ENCODE measurements at places on chromosomes 16 and 17.

DNA sequence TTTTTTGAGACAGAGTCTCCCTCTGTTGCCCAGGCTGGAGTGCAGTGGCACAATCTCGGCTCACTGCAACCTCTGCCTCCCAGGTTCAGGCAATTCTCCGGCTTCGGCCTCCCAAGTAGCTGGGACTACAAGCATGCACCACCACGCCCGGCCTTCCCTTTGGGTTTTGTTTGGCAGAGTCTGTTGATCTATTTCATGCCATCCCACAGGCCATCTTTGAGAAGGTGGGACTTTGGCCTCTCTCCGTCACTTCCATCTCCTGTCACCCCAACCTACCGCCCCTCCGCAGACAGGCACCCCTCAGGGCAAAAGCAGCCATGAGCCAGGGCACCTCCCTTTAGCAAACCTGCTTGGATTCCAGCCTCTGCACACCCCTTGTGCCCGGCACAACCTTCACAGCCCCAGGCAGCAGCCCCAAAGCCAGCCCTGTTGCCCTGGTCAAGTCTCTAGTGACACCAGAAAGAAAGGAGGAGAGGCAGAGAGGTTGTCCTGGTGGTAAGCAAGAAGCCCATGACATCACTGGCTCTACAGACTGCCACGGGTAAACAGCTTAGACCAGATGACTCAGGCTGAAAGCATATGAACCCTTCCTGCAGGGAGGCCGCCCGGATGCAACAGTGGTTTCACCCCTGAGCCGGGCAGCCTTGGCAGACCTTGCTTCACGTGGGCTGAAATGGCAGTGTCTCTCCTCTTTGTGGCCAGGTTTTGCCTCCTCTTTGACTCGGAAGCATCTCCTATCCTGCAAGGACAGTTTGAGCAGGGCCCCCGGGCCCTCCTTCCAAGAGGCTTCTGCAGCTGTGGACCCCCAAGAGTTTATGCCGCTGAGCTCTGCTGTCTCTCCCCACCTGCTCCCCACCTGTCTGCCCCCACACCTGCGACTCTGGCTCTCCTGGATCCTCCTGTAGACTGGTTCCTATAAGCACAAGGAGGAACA lies 8.1 kb upstream of the TIMP2 start:
- peak; percentile 45 for DNase-seq

- no peak for DNase-seq
Measured at GRCh38 chr17:50165867-50166517, at the start of gene SGCA. TSS of gene SGCA (plus strand) at chr17:50166005. CDS start at chr17:50166041, 36 bp downstream.

GRCh38 chr16:24539850-24540601 lies 660 bp downstream of the RBBP6 start:
- DNase-seq, result no peak

GRCh38 chr16:26442321-26442720 lies 624.4 kb upstream of the C16orf82 start:
- no peak for DNase-seq

DNA sequence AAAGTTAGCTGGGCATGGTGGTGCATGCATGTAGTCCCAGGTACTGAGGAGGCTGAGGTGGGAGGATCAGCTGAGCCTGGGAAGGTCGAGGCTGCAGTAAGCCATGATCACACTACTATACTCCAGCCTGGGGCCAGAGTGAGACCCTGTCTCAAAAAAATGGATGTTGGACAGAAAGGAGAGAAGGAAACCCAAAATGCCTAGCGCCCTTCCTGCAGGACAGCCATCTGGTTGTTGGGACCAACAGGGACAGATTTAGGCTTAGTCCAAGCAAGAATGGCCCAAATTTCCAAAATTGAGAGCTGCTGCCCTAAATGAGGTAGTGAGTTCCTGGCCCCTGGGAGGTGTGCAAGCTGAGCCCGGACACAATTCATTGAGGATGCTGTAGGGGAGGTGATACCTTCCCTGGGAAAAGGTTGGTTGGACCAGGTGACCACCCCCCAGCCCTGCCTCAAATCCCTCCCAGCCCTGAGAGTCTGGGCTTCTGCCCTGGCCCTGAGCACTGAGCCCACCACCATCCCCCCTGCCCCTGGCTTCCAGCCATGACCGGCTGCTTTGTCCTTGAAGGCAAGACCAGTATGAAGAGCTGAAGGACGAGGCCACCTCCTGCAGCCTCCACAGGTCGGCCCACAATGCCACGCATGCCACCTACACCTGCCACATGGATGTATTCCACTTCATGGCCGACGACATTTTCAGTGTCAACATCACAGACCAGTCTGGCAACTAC lies 35.1 kb downstream of the IL21R start:
- DNase-seq, result no peak

GRCh38 chr17:4118015-4118743 lies 24.7 kb downstream of the ZZEF1 start:
- no peak for DNase-seq

DNA sequence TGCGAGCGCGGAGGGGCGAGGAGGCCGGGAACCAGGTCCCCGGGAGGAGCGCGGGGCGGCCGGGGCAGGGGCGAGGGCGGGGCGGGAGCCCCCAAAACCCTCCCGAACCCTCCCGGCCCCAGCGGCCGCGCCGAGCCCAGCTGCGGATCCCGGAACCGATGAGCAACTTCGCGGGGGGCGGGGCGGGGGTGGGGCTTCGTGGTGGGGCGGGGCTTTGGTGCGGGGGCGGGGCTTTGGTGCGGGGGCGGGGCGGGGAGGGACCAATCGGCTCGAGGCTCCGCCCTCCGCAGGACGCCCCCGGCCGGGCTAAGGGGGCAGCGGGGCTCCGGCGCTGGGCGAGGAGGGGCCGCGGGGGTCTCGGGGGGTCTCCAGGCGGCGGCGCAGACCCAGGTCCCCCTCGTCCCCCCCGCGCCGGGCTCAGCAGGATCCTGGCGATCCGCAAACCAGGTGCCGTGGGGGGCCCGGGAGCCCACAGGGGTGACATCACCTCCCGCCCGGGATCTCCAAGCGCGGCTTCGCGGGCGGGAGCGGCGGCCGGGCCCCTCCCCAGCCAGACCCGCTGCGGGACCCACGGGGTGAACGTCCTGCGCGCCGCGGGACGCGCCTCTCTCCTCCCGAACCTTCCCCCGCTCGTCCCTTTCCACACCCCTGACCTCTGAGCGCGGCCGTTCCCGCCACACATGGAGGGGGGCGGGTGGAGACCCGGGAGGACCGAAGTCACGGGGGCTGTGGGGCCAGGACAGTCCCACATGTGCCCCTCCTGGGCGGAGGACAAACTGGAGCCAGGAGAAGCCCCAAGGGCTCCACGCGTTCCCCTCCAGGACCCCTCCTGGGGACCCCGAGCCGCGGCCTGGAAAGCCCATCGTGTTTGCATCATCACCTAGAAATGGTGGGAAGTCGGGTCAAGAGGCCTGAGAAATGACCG lies at the start of gene ABR:
Gene ABR (minus strand): TSS at position 164 of the 925 bp plus-strand sequence. CDS start 254 bp downstream, outside the sequence.
- DNase-seq, result no peak

- DNase-seq, result no peak
Measured at GRCh38 chr17:62807812-62808575, at the start of gene MARCHF10. TSS of gene MARCHF10 (minus strand) at chr17:62808314. CDS start at chr17:62801735, 6,579 bp downstream.

- no peak for DNase-seq
Measured at GRCh38 chr17:67746704-67747571, 29.2 kb downstream of the NOL11 start.

GRCh38 chr16:1775846-1776671 lies 3.1 kb upstream of the MRPS34 start:
- DNase-seq, result no peak

- no peak for DNase-seq
Measured at GRCh38 chr16:27483624-27484023, 66.1 kb downstream of the GTF3C1 start.

DNA sequence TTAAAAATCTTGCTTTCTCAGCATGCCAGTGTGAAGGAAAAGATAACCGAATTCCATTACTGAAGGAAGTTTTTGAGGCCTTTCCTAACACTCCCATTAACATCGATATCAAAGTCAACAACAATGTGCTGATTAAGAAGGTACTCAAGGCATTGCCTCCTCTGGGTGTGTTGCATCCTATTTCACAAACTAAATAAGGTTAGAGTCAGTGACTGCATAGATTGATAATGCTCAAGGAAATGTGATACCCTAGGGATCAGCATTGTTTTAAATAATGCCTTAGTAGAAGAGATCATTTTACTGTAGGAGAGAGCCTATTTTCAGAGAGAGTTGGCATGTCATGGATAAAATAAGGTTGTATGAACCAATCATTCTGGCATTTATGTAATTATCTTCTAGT lies 36.8 kb downstream of the GDPD1 start:
- no peak for DNase-seq

- DNase-seq, result no peak
Measured at GRCh38 chr16:88673716-88674379, 11.0 kb upstream of the MVD start.

- DNase-seq, result no peak
Measured at GRCh38 chr17:35510052-35510451, 27.4 kb downstream of the SLFN12L start.

DNA sequence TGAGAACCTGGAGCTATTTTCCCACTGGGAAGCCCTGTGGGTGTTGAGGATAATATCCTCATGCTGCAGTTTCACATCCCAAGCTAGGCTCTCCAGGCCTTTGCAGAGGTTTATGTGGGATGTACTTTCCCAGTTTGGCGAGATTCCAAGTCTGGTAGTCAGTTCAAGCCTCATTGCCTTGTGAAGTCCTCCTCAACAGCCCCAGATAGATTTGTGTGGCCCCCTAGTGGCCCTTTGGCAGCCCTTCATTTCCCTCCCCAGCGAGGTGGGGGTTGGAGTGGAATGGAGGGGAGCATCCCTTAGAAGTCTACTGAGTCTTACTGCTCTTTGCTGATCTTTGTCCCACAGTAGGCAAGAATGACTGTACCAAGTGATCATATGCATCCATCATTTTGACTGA lies 137.9 kb downstream of the CDH11 start:
- DNase-seq, result no peak

- no peak for DNase-seq
Measured at GRCh38 chr16:50151756-50152155, 1.4 kb upstream of the TENT4B start.

- DNase-seq, result no peak
Measured at GRCh38 chr16:84545114-84545737, 40.8 kb upstream of the MEAK7 start.

GRCh38 chr17:61926826-61927207 lies 965 bp downstream of the INTS2 start:
- no peak for DNase-seq

DNA sequence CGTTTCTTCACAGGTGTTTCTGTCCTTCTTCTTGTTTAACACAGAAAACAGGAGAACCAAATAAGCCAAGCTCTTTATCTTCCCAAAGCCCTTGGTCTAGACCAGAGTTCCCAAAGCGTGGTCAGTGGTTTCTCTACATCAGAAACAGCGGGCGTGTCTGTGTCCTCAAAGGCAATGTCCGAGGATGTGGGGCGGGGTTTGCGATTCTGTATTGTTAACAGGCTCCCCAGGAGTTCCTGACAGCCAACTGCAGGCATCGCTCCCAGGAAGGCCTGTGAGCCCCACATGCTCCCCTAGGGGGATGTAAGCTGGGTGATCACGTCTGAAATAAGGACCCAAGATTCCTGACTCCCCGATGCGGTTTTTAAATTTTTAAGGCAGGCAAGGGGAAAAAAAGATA lies 28.4 kb upstream of the SLC25A19 start:
- DNase-seq, result no peak

- DNase-seq, result no peak
Measured at GRCh38 chr16:57123974-57124674, 31.7 kb downstream of the CPNE2 start.

- no peak for DNase-seq
Measured at GRCh38 chr16:72910875-72911274, 137.1 kb downstream of the ZFHX3 start.

- DNase-seq, result no peak
Measured at GRCh38 chr17:30952638-30953393, 18.0 kb upstream of the RNF135 start.

- DNase-seq, result no peak
Measured at GRCh38 chr17:83078378-83079351, 744 bp upstream of the METRNL start.

DNA sequence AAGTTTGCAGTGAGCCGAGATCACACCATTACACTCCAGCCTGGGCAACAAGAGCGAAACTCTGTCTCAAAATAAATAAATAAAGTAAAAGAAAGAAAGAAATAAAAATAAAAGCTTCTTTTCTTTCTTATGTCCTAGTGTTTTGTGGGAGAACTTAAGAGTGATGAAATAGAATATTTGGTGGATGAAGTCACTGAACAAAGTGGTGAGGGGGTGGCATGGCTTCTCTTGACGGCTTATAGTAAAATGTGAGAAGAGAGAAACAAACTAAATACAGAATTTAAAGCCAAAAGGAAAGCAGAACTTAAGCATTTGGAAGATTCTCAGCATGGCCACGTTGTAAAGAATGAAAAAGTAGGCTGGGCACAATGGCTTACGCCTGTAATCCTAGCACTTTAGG lies 15.3 kb downstream of the SGF29 start:
- DNase-seq, result no peak

DNA sequence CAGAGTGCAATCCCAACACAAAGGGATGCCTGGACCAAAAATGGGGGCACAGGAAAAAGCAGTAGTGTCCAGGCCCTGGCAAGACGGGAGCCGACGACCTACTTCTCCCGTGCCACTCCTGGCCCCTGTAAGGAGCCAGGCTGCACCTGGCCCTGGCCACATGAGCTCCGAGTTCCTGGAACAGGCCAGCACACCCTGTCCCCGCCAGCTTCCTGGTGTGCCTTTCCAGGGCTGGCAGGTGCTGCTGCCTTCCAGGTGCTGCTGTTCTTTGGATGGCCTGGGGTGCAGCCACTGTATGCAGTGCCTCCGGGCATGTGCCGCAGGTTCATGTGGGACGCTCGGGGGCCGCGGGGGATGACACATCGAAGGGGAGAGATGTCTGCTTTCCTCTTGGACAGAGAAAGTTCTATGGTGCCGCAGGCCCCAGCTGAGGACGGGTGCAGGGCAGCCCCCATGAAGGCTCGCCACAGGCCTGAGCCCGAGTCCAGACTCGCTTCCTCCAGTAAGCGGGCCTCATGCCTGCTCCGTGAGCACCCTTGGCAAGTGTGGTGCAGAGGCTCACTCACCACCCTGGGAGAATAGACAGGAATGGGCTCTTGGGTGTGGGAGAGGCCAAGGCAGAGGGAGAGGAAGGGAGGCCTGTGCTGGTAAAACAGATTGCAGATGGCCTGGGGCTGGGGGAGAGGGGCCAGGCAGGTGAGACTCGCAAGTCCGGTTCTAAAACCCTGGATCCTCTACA lies 54.7 kb upstream of the FASN start:
- no peak for DNase-seq

DNA sequence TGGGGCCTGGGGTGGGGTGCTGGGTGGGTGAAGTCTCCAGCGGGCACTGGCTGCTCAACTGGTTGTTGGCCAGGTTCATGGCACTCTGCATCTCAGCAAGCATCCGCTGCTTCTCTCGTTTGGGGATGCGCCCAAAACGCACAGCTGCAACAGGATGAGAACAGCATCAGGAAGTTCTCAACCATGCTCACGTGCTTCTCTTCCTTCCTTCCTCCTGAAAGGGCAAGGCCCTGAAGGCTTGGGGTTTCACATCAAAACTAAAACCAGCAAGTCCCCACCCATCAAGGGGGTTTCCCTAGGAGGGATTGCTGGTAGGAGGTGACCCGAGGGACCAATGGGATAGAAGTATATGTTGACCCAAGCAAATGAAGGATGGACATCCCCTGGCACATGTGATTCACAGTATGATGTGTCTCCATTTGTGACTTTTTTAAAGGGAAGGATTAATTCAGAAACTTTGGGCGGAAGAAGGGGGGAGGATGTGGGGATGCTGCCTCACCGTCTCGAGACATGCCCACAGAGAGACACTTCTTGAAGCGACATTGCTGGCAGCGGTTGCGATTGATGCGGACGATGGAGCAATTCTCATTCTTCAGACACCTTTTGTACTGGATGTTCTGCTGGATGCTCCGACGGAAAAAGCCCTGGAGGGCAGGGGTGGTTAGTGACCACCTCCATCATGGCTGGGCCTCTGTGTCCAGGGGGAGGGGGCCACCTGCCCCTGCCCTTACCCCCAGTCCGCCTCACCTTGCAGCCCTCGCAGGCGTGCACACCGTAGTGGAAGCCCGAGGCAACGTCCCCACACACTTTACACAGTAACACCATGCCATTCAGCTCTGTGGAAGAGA lies 4.2 kb downstream of the NR1D1 start:
- DNase-seq, result peak; percentile 99
